ENCODE measurements at places on chromosomes 3 and 15.

- DNase-seq, result no peak
Measured at GRCh38 chr3:30890907-30891306, 3.6 kb downstream of the GADL1 start.

DNA sequence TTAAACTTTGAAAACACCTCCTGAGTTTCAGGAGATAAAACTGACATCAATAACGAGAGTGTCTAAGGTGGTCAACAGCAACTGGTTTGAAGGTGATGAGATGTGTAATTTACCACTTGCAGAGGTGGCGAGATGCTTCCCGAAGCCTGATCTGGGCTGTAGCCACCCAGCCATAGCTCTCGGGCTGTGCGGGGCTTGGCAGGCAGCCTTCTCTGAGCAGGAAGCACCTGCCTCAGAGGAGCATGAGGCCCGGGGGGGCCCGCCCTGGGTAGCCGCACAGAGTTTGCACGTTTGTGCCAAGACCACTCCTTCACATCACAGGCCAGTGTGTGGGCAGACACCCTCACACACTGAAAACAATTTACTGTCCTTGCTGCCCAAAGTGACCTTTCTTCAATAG is 220.3 kb downstream of the CACNA2D3 start:
- no peak for DNase-seq

- no peak for DNase-seq
Measured at GRCh38 chr15:42163947-42164550, 7.6 kb upstream of the PLA2G4F start.

GRCh38 chr15:69852916-69853315 is 244.8 kb downstream of the TLE3 start:
- DNase-seq, result no peak

All from CD4-positive, alpha-beta T cell treated with Interleukin-1 beta for 1 hour (primary cell).